ENCODE measurements at places on chromosomes 6 and 20.

- DNase-seq = no peak
These were observed 16.1 kb upstream of the ZBTB22 start for GRCh38 chr6:33333666-33334065.

DNA sequence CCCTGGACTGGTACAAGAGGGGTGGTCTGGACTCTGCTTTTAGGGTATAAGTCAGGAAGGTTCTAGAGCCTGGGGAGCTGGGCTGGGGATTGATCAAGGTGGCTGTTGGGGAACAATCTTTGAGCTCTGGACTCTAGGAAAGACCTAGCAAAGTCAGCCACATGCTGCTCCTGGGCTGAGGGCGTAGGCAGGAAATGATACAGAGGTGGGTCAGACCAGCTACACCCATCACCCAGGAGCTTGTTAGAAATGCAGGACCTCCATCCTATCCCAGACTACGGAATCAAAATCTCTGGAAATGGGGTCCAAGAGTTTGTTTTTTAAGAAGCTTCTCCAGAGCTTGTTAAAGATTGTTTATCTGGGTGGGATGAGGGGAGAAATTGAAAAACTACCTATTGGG, 9.4 kb downstream of the ADTRP start:
- DNase-seq = no peak

DNA sequence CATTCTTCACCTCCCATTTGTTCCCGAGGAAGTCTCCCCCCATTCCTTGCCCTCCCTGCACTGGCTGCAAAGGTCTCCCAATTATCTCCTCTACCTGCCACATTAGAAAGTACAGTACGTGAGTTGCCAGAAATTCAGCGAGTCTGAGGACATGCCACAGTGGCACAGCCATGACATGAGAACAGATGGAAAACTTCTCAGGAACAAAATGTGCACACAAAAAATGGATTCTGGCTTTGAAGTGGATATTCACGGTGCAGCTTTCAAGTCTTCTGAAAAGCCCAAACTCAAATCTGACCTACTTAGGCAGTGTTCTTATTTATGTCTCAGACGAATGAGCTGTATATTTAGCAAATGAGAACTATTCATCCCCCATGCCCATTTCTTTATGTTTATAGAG, 269.1 kb upstream of the ARID1B start:
- DNase-seq = no peak

- no peak for DNase-seq
These were observed 83.5 kb downstream of the LYRM2 start for GRCh38 chr6:89555031-89555430.

- no peak for DNase-seq
These were observed 55.9 kb downstream of the CDS2 start for GRCh38 chr20:5182615-5183254.

Measured in activated CD4-positive, alpha-beta T cell treated with anti-CD3 and anti-CD28 coated beads for 48 hours (primary cell).